Hepatocyte (in vitro differentiated cells): ENCODE measurements at places on chromosomes 3 and 15. TPM values are rescaled to one million over a fixed set of nuclear protein-coding genes. Genes with fewer than 3 reads are reported as not detected.

- DNase-seq, result no peak
- H3K36me3 ChIP-seq, result no peaks in the 10 kb centered on the region
- no peaks in the 10 kb centered on the region for H3K27me3 ChIP-seq
- H3K4me3 ChIP-seq, result no peak overlapping the region
These were observed 16.5 kb downstream of the LRIG1 start for GRCh38 chr3:66484106-66484844.

- H3K4me3 ChIP-seq, result no peak overlapping the region
- no peak for DNase-seq
- peaks cover 4% of the 10 kb centered on the region for H3K4me1 ChIP-seq
- H3K27ac ChIP-seq, result no peak overlapping the region
- no peaks in the 10 kb centered on the region for H3K36me3 ChIP-seq
These were observed 244.8 kb upstream of the TPRG1 start for GRCh38 chr3:188926741-188927511.

GRCh38 chr3:101185341-101185740, 135.0 kb downstream of the IMPG2 start:
- DNase-seq, result no peak
- no peak overlapping the region for H3K27ac ChIP-seq
- H3K4me1 ChIP-seq, result no peaks in the 10 kb centered on the region

GRCh38 chr3:48119505-48120193, 68.6 kb downstream of the CDC25A start:
- H3K4me3 ChIP-seq, result no peak overlapping the region
- no peaks in the 10 kb centered on the region for H3K27me3 ChIP-seq
- no peaks in the 10 kb centered on the region for H3K36me3 ChIP-seq
- H3K27ac ChIP-seq, result no peak overlapping the region
- no peak for DNase-seq
- no peaks in the 10 kb centered on the region for H3K4me1 ChIP-seq

- H3K27ac ChIP-seq, result no peak overlapping the region
- no peaks in the 10 kb centered on the region for H3K4me1 ChIP-seq
- no peaks in the 10 kb centered on the region for H3K36me3 ChIP-seq
- no peaks in the 10 kb centered on the region for H3K27me3 ChIP-seq
- no peak for DNase-seq
- H3K4me3 ChIP-seq, result no peak overlapping the region
These were observed 89.0 kb downstream of the ATP1B3 start for GRCh38 chr3:141965471-141965870.

- H3K4me3 ChIP-seq, result no peak overlapping the region
- no peak overlapping the region for H3K27ac ChIP-seq
- H3K4me1 ChIP-seq, result peaks cover 6% of the 10 kb centered on the region
- peaks cover 76% of the 10 kb centered on the region for H3K27me3 ChIP-seq
These were observed 726 bp upstream of the PROK2 start for GRCh38 chr3:71785532-71786216.

DNA sequence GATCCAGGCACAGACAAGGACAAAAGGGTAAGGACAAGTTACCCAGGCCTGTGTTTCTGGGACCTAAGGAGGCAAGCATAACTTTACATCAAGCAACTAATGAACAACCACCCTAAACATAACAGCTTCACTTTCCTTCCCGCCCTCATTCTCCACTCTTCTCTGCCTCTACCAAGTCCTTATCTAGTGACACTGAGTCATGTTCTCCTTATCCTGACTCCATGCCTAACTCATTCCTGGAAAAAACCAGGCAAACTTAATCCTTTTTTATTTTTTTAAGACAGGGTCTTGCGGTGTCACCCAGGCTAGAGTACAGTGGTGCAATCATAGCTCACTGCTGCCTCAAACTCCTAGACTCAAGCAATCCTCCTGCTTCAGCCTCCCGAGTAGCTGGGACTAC, 44.5 kb downstream of the TMEM44 start:
- no peaks in the 10 kb centered on the region for H3K27me3 ChIP-seq
- peaks cover 9% of the 10 kb centered on the region for H3K4me1 ChIP-seq
- no peak overlapping the region for H3K4me3 ChIP-seq
- no peak overlapping the region for H3K27ac ChIP-seq

DNA sequence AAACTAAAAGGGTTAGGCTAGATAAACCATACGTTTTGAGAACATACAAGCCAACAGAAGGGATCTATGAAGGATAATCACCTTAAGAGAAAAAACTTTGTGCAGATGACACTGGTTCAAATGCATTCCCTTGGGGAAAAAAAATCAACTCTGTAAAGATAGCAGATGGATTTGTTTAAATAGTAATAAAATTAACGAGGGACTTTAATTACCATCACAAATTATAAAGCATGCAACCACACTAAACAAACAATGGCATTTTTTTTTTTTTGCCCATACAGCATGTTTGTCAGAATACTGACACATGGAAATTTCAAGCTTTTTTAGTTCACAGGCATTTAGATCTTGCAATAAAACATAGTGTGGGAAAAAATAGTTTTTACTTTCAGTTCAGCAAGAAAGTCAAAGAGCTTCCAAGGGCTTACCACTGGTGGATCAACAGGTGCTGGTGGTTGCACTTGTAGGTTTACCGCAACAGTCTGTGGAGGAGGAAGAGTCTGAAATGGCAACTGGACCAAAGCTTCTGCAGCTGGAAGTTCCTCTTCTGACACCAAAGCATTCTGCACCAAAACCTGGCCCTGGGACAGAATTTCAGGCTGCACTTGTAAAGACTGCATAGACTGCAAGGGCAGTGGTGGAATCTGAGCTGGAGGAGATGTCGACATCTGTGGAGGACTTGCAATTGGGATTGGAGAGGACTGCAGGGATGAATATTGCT, 53.1 kb downstream of the PHC3 start:
- no peak overlapping the region for H3K27ac ChIP-seq
- H3K36me3 ChIP-seq, result no peaks in the 10 kb centered on the region
- no peaks in the 10 kb centered on the region for H3K4me1 ChIP-seq
- no peaks in the 10 kb centered on the region for H3K27me3 ChIP-seq

- H3K27ac ChIP-seq, result peak overlapping the region; percentile 55
- DNase-seq, result peak; percentile 39
- no peaks in the 10 kb centered on the region for H3K36me3 ChIP-seq
- H3K4me3 ChIP-seq, result no peak overlapping the region
These were observed 339.7 kb downstream of the MECOM start for GRCh38 chr3:169323578-169324451.

- no peak for DNase-seq
- H3K4me1 ChIP-seq, result no peaks in the 10 kb centered on the region
- H3K27me3 ChIP-seq, result no peaks in the 10 kb centered on the region
- H3K36me3 ChIP-seq, result no peaks in the 10 kb centered on the region
These were observed 7.9 kb downstream of the EPB42 start for GRCh38 chr15:43212951-43213350.

DNA sequence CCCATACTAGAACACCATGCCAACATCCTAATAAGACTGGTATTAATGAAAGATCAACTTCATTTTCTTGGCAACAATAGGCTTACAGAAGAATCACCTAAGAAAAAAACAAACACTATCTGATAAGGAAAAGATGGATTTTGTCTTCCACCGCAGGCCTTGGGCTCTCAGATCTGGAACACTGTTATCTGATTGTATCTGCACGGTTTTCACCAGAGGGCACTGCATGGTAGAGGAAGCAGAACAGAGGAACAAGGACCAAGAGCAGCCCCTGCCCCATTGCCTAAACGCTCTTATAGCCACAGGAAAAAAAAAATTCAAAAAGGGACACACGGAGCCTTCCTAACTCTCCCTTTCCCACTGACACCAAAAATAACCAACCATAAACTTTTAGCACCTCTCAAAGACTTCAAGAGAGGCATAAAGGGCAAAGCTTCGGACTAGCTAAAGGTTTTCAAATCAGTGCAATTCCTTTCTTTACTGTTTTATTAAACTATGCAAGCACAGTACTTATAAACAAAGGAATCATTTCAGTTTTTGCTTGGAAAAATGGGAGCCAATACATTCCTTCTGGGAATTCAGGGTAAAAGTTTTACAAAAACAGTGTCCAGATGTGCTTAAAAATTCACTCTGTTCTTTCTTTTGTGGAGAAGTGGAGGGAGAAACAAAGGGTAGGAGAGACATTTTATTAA, 23.3 kb downstream of the IL17RD start:
- H3K36me3 ChIP-seq, result no peaks in the 10 kb centered on the region
- H3K27ac ChIP-seq, result peak overlapping the region; percentile 2
- H3K27me3 ChIP-seq, result no peaks in the 10 kb centered on the region
- H3K4me3 ChIP-seq, result no peak overlapping the region

DNA sequence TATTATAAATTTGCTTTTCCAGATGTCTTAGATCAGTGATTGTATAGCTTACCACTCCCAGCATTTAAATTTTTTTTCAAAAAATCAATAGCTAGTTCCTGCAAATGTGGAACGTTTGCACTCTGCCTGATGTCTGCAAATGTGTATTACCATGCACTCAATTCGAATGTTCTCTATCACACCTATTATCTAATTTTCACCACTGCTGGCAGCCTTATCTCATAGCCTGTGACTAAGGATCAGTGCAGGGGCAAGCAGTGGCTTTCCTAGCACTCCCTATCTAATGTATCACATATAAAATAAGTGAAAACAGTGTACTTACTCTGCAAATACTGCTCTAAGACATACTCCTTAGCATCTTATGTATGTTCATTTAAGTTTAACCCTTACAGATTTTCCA, 196.3 kb upstream of the PLSCR5 start:
- H3K36me3 ChIP-seq, result no peaks in the 10 kb centered on the region
- DNase-seq, result no peak
- H3K4me1 ChIP-seq, result no peaks in the 10 kb centered on the region
- no peaks in the 10 kb centered on the region for H3K27me3 ChIP-seq

DNA sequence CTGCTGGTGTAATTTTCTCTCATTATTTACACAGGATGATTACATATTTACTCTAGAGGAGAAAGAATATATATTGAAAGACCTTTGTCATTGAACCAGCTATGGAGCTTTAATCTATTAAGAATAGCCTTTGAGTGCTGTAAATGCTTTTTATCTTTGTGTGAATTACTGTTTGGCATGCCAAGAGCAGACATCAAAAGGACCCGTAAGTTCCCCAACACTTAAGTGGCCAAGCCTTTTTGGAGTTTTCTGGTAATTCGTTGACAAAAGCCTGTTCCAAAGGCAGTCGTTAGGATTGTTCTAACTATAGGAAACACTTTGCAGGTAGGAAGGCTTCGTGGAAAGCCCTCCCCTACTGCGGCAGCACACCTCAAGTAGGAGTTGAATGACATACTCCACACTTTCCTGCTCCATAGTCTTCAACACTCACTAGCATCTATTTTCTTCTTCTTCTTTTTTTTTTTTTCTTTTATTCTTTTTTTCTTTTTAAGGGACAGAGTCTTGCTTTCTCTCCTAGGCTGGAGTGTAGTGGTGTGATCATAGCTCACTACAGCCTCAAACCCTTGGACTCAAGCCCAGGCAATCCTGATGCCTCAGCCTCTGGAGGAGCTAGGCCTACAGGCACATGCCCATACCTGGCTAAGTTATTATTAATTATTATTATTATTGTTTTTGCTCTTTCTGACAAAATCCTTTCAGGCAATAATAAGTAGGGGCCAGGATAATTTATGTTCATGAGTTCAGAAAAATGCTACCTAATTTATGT, 98.6 kb downstream of the SUCNR1 start:
- H3K4me3 ChIP-seq, result no peak overlapping the region
- no peaks in the 10 kb centered on the region for H3K27me3 ChIP-seq
- H3K36me3 ChIP-seq, result no peaks in the 10 kb centered on the region
- peak; percentile 52 for DNase-seq
- H3K27ac ChIP-seq, result peak overlapping the region; percentile 64

GRCh38 chr3:170806676-170807075, 63.3 kb downstream of the RPL22L1 start:
- H3K27me3 ChIP-seq, result no peaks in the 10 kb centered on the region
- H3K4me1 ChIP-seq, result peaks cover 17% of the 10 kb centered on the region
- H3K27ac ChIP-seq, result no peak overlapping the region
- no peaks in the 10 kb centered on the region for H3K36me3 ChIP-seq
- no peak for DNase-seq
- H3K4me3 ChIP-seq, result no peak overlapping the region

DNA sequence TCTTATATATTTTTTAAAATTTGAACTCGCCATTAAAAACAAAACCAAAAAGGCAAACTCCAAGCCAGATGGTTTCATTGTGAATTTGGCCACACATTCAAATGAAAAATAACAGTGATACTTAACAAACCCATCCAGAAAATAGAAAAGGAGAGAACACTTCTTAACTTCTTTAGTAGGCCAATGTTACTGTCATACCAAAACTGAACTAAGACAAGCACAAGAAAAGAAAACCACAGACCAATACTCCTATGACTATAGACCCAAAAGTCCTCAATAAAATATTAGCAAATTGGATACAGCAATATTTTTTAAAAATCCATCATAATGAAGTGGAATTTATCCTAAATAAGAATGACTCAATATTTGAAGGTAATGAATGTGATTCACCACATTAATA, 73.5 kb upstream of the ALDH1A3 start:
- no peaks in the 10 kb centered on the region for H3K4me1 ChIP-seq
- no peak overlapping the region for H3K27ac ChIP-seq
- no peaks in the 10 kb centered on the region for H3K27me3 ChIP-seq
- H3K36me3 ChIP-seq, result no peaks in the 10 kb centered on the region

DNA sequence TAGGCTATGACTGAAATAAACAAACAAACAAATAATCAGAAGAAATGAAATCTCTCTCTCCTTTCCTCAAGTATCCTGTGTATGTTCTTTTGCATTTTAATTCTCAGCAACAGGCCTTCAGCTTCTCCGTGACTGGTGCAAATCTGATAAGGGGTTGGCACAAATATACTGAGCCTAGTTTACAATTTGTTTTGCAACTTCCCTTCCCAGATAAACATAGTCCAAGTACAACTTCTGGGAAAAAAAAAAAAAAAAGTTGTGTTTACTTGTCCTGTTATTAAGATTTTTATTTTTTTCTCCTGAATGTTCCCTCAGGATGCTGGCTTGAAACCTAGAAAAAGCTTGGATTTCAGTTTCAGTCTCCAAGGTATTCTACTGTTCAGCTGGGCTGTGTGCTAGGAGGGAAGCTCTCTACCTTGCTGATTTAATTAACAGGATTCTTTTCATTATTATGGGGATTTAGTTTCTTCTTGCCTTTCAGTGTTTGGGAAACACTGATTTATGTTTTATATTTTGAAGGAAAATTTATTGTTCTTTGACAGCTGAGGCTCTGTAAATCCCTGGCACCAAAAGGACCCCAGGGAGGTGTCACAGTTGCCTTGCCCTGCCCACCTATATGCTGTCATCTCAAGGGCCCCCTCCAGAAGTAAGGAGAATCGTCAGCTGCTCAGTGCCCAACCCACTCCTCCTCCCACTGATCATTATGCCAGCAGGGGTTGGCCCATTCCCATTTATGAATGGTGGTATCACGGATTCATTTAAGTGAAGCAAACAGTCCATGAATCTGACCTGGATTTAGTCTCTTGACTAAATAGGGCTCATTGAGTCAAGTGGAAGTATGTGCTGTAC, 185.2 kb downstream of the MEIS2 start:
- H3K27ac ChIP-seq, result peak overlapping the region; percentile 41
- H3K4me3 ChIP-seq, result no peak overlapping the region
- DNase-seq, result peak; percentile 18

GRCh38 chr3:31815006-31815405, 166.1 kb downstream of the OSBPL10 start:
- H3K36me3 ChIP-seq, result no peaks in the 10 kb centered on the region
- H3K27ac ChIP-seq, result no peak overlapping the region
- H3K4me1 ChIP-seq, result no peaks in the 10 kb centered on the region
- H3K4me3 ChIP-seq, result no peak overlapping the region

Gene CALML4
- total RNA-seq, result 44.8 and 49.6 TPM in 2 replicates

Gene FILIP1L
- total RNA-seq, result 48.2 and 54.9 TPM in 2 replicates

Gene SOX14
- total RNA-seq, result not detected in 2 replicates

Gene PRICKLE2
- total RNA-seq, result 21.1 and 30.3 TPM in 2 replicates

Gene DPPA4
- total RNA-seq, result 9.5 and 11.4 TPM in 2 replicates

Gene BOC
- total RNA-seq, result 17.9 and 20.4 TPM in 2 replicates

Gene GOLGA6B
- total RNA-seq, result 0.08 TPM in 1 of 2 replicates, not detected in the other

Gene LRCH3
- 38.5 and 43.9 TPM in 2 replicates for total RNA-seq
